ENCODE measurements at places on chromosomes 4 and X.

GRCh38 chrX:69050051-69050765 is 115.0 kb downstream of the PJA1 start:
- no peak for DNase-seq

GRCh38 chrX:134338527-134338926 is 101.5 kb downstream of the CCDC160 start:
- no peak for DNase-seq

GRCh38 chrX:53080628-53081580 is 1.3 kb upstream of the TSPYL2 start:
- DNase-seq, result no peak

DNA sequence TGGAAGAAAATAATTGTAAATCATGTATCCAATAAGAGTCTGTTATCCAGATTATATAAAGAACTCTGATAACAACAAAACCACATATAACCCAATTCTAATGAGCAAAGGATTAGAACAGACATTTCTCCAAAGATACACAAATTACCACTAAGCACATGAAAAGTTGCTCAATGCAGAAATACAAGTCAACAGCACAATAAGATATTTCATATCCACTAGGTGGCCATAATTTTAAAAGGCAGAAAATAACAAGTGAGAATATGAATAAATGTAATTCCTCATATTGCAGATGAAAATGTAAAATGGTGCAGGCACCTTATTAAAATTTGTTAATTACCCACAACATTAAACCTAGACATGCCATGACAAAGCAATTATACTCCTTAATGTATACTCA is 73.9 kb upstream of the ZCCHC13 start:
- DNase-seq, result no peak

GRCh38 chrX:145818186-145819113 is 821 bp downstream of the SLITRK2 start:
- DNase-seq, result no peak

DNA sequence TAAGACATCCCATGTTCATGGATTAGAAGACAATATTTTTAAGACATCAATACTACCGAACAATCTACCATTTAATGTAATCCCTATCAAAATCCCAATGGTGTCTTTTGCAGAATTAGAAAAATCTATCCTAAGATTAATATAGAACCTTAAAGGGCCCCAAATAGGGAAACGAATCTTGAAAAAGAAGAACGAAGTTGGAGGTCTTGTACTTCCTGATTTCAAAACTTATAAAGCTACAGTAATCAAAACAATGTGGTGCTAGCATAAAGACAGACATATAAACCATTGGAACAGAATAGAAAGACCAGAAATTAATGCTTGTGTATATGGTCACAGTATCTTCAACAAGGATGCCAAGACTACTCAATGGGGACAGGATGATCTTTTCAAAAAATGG is 42.0 kb downstream of the CENPE start:
- DNase-seq, result no peak

DNA sequence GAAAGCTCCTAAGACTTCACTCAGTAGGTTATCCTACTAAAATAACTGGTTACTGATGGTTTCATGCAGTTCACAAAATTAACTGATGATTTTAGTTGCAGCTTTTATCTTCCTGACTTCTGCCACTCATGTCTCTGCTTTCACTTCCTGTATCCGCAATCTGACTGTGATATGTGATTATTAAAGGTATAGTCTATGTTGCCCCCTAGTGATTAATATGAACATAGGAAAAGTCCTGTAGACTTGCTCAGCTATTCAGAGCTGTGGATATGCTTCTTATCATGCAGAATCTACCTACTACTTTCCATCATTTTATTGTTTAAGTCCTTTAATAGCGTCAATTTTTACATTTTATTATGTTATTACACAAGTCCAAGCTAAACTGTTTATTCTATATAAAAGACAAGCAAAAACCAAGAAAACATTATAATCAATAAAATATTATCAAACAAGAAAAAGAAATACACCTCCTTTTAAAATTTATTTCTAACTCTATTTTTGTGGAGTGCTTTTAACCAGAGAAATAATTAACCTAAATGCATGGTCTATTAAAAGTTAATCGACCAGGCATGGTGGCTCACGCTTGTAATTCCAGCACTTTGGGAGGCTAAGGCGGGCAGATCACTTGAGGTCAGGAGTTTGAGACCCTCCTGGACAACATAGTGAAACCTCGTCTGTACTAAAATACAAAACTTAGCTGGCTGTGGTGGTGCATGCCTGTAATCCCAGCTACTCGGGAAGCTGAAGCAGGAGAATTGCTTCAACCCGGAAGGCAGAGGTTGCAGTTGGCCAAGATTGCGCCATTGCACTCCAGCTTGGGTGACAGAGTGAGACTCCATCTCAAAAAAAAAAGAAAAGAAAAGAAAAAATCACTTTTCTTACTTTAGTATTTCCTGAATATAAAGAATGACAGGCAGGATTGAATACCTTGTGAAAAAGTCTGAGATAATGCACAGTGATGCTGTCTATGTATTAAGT is 40.4 kb upstream of the TLR2 start:
- no peak for DNase-seq

DNA sequence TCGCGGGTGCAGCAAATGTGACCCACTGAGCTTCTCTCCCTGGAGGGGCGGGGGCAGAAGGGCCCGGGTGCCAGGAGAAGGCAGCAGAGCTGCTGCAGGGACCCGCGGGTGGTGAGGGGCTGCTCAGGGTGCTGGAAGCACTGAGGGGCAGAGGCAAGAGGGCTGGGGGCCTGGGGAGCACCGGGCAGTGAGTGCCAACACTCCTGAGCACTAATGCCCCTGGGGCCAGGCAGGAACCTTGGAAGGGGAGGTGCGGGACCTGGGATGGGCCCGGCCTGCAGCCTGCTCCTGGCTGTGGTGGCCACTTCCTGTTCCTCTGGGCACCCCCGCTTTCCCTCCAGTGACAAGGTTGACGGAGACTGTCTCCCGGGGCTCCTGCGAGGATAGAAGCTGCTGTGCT is 66.5 kb upstream of the ADRA2C start:
- DNase-seq, result no peak

DNA sequence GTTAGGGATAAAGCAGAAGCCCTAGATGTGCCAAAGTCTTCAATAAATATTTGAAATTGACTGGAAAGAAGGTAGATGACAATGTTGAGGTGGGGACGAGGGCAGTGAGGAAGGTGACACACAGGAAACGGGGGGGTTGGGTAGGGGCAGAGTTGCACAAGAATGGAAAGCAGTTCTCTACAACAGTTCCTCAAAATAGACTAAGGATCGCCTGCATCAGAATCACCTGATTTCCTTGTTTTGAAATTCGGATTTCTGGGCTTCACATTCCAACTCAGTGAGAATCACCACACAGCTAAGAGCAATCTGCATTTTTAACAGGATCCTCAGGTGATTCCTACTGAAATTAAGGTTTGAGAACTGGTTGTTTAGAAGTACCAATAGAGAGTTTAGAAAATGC is 70.6 kb downstream of the ARFIP1 start:
- no peak for DNase-seq

DNA sequence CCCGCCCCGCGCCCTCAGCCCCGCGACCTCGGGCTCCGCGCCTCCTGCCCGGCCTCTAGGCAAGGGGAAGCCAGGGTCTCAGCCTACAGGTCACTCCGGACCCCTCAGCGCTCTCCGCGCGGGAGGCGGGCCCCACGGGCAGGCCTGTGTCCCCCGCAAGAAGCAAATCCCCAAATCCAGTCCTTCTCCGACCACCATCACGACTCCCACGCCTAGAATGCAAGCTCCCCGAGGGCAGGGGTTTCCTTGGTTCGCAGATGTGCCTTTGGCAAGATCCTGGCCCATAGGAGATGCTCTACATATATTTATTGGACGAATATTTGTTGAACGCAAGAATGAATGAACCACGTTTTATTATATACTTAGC is 260 bp upstream of the CCDC149 start:
- no peak for DNase-seq

GRCh38 chr4:182863501-182863900 is 53.7 kb downstream of the DCTD start:
- DNase-seq, result no peak

DNA sequence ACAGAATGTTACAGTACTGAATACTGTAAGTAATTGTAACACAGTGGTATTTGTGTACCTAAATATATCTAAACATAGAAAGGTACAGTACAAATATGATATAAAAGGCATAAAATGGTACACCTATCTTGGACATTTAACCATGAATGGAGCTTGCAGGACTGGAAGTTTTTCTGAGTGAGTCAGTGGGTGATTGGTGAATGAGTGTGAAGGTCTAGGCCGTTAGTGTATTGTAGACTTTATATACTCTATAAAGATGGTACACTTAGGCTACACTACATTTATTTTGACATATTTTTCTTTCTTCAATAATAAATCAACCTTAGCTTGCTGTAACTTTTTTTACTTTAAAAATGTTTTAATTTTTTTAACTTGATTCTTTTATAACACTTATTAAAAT is 422.5 kb upstream of the FSTL5 start:
- DNase-seq, result no peak

DNA sequence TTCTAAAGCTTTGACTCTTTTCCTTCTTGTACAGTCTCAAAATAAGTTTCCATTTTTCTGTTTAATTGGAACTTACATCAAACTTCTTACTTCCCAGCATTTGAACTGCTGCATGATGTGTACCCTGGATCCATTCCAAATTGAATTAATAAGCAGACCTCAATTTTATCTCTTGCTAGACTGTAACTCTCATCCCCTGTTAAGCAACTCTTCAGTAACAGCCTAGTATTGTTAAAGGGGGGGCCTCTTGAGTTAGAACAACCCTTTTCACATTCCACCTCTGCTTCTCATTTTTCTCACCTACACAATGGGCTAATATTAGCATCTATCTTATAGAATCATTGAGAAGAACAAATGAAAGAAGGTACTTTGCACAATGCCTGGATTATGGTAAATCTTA is 169.4 kb downstream of the IL1RAPL1 start:
- DNase-seq, result no peak

GRCh38 chr4:158376106-158376840 is 145.4 kb upstream of the RXFP1 start:
- DNase-seq, result no peak

DNA sequence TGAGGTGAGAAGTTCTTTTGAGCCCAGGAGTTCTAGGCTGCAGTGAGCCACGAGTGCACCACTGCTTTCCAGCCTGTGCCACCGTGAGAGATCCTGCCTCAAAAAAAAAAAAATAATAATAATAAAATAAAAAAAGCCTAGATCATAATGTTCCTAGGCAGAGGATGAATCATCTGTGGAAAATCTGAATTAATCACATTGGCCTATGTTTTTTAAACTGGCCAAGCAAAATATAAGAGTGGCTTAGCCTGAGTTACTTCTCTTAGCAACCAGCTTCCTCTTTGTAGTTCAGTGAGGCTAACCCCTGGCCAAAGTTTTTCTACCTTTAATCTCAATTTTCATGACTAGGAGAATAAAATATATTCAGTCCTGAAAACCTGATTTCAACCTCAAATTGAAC is 614.6 kb downstream of the PPP4R3C start:
- no peak for DNase-seq

GRCh38 chr4:178871476-178871875 is 1429.2 kb upstream of the AGA start:
- DNase-seq, result no peak

DNA sequence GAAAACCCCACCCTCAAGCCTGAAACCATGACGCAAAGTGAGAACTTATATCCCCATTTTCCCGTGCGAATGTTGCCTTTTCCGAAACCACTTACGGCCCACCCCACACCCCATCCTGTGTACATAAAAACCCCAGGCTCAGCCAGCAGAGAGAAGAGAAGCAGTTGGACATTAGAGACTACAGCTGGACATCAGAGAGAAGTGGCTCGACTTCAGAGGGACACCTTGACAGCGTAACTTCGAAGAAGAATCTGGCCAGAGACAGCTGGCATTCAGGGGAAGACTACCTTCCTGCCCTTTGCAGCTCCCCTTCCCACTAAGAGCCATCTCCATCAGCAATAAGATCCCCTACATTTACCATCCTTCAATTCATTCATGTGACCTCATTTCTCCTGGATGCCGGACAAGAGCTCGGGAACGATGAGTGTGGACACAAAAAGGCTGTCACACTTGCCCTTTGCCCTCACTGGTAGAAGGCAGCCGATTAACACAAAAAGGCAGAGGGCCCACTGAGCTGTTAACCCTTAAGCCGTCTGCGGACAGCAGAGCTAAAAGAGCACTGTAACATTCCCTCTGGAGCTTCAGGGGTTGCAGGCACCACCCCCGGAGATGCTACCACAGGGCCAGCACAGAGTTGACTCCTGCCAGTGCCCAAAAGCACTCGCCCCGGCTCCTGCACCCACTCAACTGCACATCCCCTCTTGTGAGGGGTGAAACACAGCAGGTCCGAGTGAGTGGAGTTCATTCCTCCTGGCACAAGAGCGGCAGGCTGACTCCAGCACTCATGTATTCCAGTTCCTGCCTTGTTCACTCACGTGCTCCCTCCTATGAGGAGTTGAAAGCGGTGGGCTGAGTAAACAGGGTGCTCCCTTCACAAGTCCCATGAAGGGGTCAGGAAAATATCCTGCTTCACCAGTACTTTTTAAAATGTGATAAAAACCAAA is 7.5 kb downstream of the CHM start:
- DNase-seq, result no peak

DNA sequence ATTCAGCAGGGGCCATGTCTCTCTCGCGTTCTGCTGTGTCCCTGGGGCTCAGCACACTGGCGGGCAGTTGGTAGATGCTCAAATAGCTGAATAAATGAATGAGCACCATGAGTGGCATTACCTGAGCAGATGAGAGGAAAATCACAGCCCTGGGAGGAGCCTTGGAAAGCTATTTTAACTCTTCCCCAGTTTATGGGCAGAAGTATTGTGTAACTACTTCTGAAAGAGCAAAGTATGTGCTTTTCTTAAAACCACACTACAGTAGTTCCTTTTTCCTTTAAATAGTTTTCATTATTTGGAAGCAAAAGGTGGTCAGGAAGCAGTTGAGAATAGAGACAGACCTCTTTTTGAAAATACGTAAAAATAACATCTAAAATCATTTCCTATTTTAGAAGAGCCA is 3.0 kb upstream of the PLAC1 start:
- DNase-seq, result no peak

DNA sequence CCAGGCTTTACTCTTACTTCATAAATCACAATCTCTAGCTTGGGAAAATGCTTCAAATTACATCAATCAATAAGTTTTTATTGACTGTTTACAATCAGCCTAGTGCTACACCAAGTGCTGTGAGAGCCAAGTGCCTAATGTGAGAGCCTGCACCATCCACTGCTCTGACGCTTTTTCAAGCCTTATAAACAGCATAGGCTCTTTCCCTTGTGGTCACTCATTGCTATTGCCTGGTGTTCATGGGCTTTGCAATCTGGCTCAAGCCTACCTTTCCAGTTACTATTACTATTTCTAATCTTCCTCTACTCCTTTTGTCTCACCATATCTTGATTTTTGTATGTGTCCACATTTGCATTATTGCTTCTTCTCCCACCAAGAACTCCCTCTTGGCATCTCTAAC is 77.0 kb downstream of the REELD1 start:
- DNase-seq, result no peak

GRCh38 chr4:76322236-76322635 is 15.7 kb downstream of the STBD1 start:
- no peak for DNase-seq

GRCh38 chr4:152941411-152941810 is 5.3 kb downstream of the FHDC1 start:
- DNase-seq, result no peak
